ENCODE measurements at places on chromosomes 5 and 9.

GRCh38 chr5:147490989-147491388 is 18.9 kb downstream of the DPYSL3 start:
- no peak for DNase-seq

DNA sequence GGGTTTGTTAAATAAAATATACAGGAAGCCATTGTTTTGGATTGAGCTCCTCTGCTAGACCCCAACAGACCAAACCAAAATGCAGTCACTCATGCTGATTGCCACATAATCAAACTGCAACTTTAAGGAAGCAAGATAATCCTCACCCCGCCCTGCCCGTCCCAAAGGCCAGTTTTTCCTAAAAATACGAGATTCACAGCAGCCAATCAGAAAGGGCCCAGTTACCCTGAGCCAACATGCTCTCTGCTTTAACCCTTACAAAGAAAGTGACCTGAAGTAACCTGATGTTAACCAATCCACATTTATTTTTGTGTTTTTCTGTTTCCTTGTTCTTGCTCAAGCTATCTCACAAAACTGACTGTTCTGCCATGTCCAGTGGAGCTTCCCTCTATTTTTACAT is 21.5 kb upstream of the RNF20 start:
- no peak for DNase-seq

GRCh38 chr9:20139763-20140290 is 351.0 kb upstream of the SLC24A2 start:
- no peak for DNase-seq

DNA sequence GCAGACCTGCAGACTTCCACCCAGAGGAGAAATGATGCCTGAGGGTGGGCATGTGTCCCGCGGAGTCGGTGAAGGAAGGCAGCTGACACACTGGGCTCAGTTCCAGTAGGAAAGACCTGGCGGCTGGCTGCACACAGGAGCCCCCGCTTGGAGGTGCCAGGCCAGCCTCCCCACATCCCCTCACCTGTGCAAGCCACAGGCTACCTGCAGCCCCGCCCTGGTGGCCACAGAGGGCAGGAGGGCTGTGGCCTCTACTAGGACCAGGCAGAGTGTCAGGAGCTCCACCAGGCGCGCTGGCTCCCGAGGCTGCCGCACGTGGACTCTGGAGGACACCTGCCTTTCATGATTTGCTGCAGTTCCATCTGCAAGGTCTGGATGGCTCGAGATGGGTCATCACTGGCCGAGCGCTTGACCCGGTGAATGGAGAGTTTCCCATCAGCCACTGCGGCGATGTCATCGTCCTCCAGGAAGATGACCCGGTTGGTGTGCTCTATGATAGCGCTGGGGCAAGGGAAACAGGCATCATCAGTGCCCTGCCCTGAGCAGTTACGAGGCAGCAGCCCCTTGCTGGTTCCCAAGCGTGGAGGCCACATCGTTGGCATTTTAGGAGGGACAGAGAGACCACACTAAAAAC is 26.7 kb upstream of the MAPK9 start:
- DNase-seq = no peak

GRCh38 chr5:436641-436975 is 6.4 kb upstream of the EXOC3 start:
- DNase-seq = no peak

Data from activated CD4-positive, alpha-beta T cell treated with anti-CD3 and anti-CD28 coated beads for 48 hours (primary cell).